Activated T-cell treated with anti-CD3 and anti-CD28 coated beads for 48 hours (primary cell): ENCODE measurements at places on chromosomes 3 and 15.

DNA sequence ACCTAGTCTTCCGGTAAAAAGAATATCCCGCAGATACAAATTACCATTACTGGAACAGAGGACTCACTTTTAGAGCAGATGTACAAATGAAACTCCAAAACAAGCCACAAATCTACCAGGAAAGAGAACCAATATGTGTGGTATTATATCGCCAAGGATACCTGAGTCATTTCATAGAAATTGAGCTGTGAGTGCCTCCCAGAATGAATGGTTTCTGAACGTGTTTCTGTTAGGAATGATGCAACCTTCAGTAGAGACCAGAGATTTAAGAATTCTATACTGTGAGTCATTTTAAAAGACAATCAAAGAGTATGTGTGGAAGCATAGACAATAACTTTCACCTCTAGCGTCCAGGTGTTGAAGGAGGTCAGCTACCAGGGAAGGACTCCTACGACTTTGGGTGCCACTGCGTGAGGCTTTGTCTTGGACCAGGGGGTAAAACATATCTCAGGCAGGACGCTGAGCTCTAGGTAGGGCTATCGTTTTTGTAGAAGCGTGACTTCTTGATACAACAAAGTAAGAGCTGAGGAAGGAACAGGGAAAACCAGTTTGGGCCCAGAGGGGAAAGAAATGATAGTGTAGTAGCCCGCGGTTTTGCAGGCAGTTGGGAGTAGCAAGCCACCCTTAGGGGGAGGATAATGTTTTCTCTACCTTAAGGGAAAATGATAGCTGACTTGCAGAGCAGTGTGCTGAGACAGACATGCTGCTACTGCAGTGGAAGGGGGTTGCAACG is 210.4 kb downstream of the TP63 start:
- DNase-seq = no peak

DNA sequence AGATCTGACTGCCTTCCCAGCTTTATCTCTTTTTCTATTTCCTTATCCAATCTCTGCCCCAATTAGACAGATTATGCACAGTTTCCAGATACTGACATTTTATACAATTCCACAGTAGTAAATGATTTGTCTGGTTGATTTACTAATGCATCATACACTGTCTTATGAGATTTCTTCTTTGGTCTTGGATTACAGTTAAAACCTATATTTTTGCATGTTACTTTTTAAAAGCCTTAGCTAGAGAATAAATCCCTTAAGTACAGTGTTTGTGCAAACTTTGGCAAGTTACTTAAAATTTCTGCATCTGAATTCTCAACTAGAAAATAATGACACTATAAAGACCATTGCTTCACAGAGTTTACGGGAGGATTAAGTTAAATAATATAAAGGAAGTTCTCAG is 6.0 kb downstream of the UNC13C start:
- no peak for DNase-seq

GRCh38 chr15:31498756-31499155 is 172.1 kb downstream of the KLF13 start:
- no peak for DNase-seq

DNA sequence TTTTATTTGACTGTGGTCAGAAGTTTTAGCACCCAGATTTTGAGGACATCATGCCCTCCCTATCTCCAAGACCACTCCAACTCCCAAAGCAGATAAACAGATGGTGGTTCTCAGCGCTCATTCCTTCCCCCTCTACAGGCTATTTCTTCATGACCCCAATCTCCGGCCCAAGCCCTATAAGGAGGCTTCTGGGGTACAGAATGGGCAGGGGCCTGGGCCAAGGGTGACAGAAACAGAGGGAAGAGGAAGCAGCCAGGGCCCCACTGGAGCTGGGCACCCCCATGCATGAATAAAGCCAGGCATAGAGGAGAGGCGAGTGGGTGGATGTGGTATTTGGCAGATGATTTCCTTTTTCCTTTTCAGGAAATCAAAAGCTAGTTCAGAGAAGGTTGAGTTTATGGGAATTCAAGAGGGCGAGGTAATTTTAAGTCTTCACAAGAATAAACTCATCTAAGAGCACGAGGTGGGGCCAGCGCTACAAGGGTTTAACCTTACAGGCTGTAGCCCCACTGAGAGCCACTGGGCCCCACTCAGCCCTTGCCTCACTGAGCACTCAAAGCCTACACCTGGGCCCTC is 104.8 kb upstream of the HERC1 start:
- no peak for DNase-seq

GRCh38 chr3:46464326-46465195 is at the start of gene LTF:
Gene LTF, minus strand, starts transcription at chr3:46464905. Its CDS starts 38 bp downstream, at chr3:46464867.
- no peak for DNase-seq

- no peak for DNase-seq
Observed at GRCh38 chr3:13976469-13976868, 96.6 kb upstream of the WNT7A start.

- no peak for DNase-seq
Observed at GRCh38 chr3:108333961-108334360, 37.6 kb downstream of the HHLA2 start.

- DNase-seq = no peak
Observed at GRCh38 chr3:146115619-146116018, 45.4 kb downstream of the PLOD2 start.

DNA sequence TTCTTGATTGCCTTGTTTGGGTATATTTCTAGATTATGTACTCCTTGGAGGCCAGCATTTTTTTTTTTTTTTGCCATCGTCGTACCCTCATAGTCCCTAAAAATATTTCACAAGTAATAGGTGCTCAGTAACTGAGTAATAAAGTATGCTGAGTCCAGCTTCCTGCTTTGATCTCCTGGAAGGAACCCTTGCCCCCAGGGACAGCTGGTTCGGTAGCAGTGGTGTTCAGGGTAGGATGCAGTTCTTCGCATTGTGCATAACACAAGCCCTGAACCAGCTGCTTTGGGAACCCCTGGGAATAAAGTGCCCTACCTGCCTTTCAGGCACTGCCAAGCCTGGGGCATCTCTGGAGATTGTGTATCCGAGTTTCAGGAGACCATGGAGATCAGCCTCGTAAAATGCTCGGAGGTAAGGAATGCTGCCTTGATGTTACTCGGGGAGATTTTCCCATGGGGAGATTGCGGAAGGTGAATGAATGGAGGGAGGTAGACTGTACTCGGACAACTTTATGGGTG is 7.6 kb downstream of the MYZAP start:
- DNase-seq = no peak

DNA sequence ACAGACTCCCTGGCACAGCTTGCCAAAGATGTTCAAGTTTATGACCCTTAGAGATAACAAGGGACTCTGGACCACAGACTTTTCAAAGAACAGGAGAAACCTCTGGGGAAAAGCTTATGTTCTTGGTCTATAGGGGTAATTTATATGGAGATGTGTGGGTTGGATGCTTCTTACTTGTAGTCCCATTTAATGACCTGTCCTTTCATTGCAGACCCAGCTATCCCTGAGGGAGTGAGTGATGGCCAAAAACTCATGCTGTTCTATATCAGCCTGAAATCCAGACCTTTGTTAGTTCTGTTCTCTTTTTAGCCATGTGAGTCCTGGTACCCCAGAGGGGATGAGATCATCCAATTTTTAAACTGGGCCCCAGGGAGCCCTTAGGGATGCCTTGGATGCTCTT is 43.7 kb upstream of the MRPL3 start:
- DNase-seq = no peak

GRCh38 chr3:117102426-117102825 is 392.8 kb downstream of the TUSC7 start:
- no peak for DNase-seq

GRCh38 chr3:98021830-98022560 is 13.1 kb downstream of the GABRR3 start:
- no peak for DNase-seq

DNA sequence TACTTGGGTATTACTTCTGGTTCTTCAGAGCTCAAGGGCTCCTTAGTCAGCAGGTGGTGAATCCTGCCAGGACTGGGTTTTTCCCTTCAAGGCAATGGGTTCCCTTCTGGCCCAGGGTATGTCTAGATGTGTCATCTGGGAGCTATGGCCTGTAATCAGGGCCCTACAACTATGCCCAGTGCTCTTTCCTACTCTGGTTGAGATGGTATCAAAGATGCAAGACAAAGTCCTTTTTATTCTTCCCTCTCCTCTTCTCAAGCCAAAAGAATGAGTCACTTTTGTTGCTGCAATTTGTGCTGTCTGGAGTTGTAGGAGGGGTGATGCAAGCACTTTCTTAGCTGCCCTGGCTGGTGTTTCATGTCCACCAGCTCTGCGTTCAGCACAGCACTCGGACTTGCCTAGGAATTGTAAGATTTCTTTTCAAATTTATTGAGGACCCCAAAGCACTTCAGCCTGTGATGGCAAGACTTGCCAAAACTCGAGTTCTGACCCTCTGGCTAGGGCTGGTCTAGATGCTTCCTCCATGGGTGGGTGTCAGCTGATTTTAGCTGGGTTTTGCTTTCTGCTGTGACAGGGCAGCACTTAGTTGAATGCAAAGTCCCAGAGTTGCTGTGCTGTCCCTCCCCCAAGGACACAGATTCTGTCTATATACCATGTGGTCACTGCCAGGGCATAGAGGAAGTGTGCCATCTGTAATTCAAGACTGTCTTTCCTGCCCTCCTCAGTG is 129.2 kb upstream of the CBLB start:
- no peak for DNase-seq

- DNase-seq = no peak
Observed at GRCh38 chr15:28984421-28985315, 98.9 kb downstream of the APBA2 start.

- no peak for DNase-seq
Observed at GRCh38 chr3:171757361-171758034, 52.8 kb downstream of the PLD1 start.

GRCh38 chr3:24707936-24708335 is 213.3 kb upstream of the THRB start:
- DNase-seq = no peak

- no peak for DNase-seq
Observed at GRCh38 chr3:126419886-126420786, 25.4 kb downstream of the CFAP100 start.

- no peak for DNase-seq
Observed at GRCh38 chr15:78004919-78005634, 72.4 kb downstream of the TBC1D2B start.

GRCh38 chr15:20272422-20273184 is 269.0 kb downstream of the GOLGA6L6 start:
- no peak for DNase-seq

DNA sequence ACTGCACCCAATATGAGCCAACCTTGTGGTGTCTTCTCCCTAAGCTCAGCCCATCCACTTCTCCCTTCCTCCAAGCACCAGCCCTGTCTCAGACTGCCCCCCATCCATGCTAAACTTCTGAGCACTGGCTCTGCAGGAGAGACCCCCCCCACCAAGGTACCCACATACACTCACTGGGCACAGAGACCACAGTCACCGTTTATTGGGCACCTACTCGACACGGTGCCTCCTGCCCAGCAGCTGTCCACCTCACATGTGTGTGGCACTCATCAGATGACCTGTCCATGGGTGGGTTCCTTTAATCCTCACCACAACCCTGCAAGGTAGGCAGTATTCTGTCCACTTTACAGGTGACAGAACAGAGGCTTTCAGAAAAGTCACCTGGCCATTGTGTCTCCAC is 22.3 kb upstream of the SFMBT1 start:
- no peak for DNase-seq

DNA sequence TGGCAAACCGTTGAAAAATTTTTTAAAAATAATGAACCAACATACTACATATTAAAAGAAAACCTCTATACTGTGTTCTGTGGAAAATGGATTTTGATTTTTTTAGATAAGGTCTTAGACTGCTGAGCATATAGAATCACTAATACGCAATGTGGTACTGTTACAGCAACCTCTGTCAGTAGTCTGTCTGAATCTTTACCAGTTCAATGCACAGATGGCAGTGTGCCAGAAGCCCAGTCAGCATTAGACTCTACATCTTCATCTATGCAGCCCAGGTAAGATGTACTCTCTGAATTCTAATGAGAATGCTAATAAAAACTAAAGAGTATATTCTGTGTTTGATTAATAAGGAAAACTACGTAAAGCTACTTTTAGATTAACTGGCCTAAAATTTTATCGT is 31.3 kb upstream of the FAH start:
- no peak for DNase-seq
